Heart left ventricle (tissue), 16 donors: ENCODE measurements at places on chromosomes 11 and 22. TPM values are rescaled to one million over a fixed set of nuclear protein-coding genes. Genes with fewer than 3 reads are reported as not detected.

VWCE gene
- not detected for total RNA-seq

GDPD4 gene
- total RNA-seq: not detected

HEPHL1 gene
- total RNA-seq: not detected

SMC1B gene
- not detected for total RNA-seq

POU2AF2 gene
- not detected for total RNA-seq

MYOD1 gene
- not detected for total RNA-seq

DNA sequence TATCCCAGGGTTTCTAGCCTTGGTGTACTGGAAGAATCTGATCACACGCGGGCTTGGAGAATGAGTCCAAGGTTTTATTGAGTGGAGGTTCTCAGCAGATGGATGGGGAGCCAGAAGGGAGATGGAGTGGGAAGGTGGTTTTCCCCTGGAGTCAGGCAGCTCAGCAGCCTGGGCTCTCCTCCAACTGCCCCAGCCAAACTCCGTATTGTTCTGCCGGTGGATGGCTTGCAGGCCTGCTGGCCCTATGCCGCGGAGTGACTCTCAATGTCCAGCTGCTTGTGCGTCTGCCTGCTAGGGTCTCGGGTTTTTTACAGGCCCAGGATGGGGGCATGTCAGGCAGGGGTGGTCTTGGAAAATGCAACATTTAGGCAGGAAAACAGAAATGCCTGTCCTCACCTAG, 162.4 kb upstream of the LMO1 start:
- no peak for DNase-seq
- H3K27ac ChIP-seq: no peak overlapping the region
- H3K4me1 ChIP-seq: no peaks in the 10 kb centered on the region
- no peak overlapping the region for H3K4me3 ChIP-seq
- H3K27me3 ChIP-seq: no peaks in the 10 kb centered on the region

- no peaks in the 10 kb centered on the region for H3K27me3 ChIP-seq
- H3K36me3 ChIP-seq: peaks cover 24% of the 10 kb centered on the region
Observed at GRCh38 chr11:46427364-46427763, 35.8 kb upstream of the CHRM4 start.

DNA sequence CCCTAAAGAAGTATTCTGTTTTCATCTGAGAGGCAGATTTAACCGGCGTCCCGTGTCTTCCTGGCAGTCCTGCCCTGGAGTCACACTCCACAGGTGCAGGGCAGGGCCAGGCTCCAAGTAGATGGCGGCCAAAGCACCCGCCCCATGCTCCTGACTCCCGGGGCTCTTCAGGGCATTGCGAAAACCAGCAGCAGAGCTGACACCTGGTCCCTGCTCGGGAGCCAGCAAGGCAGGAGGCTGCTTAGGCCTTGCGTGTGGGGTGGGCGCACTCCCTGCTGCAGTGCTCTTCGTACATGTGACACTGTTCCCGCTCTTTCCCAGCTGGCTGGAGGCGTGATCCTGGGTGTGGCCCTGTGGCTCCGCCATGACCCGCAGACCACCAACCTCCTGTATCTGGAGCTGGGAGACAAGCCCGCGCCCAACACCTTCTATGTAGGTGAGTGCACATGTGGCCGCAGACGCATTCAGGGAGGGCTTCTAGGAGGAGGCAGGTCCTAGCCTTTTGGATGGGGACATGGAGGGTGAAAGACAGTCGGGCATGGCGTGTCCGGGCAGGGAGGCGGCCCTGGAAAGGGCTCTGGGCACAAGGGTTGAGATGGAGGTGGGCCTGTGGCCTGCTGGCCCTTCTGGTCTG, 10.3 kb upstream of the TSSC4 start:
- peak overlapping the region; percentile 30 for H3K27ac ChIP-seq
- no peak overlapping the region for H3K4me3 ChIP-seq
- peaks cover 81% of the 10 kb centered on the region for H3K4me1 ChIP-seq
- DNase-seq: no peak
- H3K27me3 ChIP-seq: no peaks in the 10 kb centered on the region
- peaks cover 51% of the 10 kb centered on the region for H3K36me3 ChIP-seq

GRCh38 chr11:34331736-34332135, 26.1 kb downstream of the ABTB2 start:
- no peaks in the 10 kb centered on the region for H3K36me3 ChIP-seq
- no peak overlapping the region for H3K4me3 ChIP-seq
- no peak for DNase-seq

DNA sequence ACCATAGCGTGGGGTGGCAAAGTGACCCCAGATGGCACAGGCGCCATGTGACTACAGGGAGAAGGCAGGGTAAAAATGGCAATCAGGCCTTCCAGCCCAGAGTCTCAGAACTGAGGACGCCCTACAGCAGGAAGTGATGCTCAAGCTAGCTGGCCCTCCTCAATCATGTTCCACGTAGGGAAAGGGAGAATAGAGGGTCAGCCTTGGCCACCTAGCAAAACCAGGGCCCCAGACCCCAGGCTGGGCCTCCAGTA, 978 bp upstream of the ANKRD13D start:
- peak overlapping the region; percentile 89 for H3K27ac ChIP-seq
- DNase-seq: no peak
- H3K27me3 ChIP-seq: no peaks in the 10 kb centered on the region
- peaks cover 57% of the 10 kb centered on the region for H3K36me3 ChIP-seq
- peak overlapping the region; percentile 95 for H3K4me3 ChIP-seq

DNA sequence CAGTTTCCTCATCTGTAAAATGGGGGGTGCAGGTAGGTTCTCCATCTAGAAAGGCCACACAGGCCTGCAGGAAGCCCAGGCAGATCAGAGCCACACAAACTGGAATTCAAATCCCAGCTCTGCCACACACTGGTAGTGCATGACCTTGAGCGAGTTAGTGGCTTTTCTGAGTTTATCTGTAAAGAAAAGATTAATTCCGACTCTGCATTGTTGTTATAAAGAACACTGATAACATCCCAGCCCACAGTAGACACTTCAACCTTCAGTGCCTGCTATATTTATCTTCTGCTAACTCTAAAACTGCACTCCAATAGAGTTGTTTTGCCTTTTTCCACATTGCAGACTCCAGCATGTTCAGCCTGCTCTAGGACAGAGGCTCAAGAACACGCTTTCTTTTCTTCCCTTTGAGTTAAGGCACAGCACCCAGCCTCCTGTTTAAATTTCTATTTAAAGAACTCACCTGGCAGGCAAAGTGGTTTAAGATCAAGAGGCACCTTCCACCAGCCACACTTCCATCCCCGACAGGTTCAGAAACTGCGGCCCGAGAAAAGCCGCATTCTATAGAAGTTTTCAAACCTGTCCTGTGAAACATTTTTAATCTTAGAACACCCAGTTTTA, 133.9 kb downstream of the PLEKHA7 start:
- peak overlapping the region; percentile 17 for H3K4me3 ChIP-seq
- no peaks in the 10 kb centered on the region for H3K27me3 ChIP-seq
- H3K27ac ChIP-seq: peak overlapping the region; percentile 17
- no peak for DNase-seq
- H3K4me1 ChIP-seq: no peaks in the 10 kb centered on the region

GRCh38 chr11:65419772-65420481, 2.7 kb upstream of the NEAT1 start:
- peaks cover 47% of the 10 kb centered on the region for H3K4me1 ChIP-seq
- no peaks in the 10 kb centered on the region for H3K27me3 ChIP-seq
- peak; percentile 97 for DNase-seq
- peak overlapping the region; percentile 38 for H3K4me3 ChIP-seq

GRCh38 chr11:88013508-88014065, 161.7 kb downstream of the RAB38 start:
- H3K36me3 ChIP-seq: no peaks in the 10 kb centered on the region
- no peak overlapping the region for H3K27ac ChIP-seq
- no peaks in the 10 kb centered on the region for H3K27me3 ChIP-seq
- no peaks in the 10 kb centered on the region for H3K4me1 ChIP-seq
- H3K4me3 ChIP-seq: no peak overlapping the region
- no peak for DNase-seq

DNA sequence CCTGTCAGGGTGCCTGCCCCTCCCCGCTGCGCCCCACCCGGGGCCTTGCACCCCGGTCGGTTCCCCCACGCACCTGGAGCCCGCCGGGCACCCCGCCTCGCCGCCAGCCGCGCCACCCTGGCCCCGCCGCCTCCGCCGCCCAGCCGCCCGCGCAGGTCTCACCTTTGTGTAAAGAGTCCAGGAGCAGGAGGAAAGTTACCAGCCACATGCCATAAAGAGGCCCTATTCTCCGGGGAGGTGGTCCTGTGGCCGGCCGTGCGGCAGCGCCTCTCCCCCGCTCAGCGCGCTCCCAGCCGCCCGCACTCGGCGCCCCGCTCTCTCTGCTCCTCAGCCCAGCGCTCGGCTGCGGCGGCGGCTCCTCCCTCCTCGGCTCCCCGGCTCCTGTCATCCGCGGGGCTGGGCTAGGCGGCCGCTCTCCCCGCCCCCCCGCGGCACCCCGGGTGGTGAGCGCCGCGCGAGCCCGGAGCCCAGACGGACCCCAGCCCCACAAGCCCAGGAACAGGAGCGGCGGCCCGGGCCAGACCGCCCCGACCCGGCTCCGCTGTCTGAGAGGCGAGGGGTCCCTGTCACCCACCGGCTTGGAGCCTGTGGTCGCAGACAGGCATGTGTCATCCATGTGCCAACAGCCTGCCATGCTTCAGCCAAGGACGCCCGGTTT, at the start of gene DSCAML1:
Gene DSCAML1, minus strand, starts transcription at position 345 of the 658 bp plus-strand sequence. Its CDS starts 137 bp downstream, at position 208.
- peak within 1 kb of the TSS; percentile 47 for H3K4me3 ChIP-seq
- DNase-seq: no peak
- peaks cover 21% of the 10 kb centered on the region for H3K4me1 ChIP-seq
- H3K27me3 ChIP-seq: peaks cover 21% of the 10 kb centered on the region

DNA sequence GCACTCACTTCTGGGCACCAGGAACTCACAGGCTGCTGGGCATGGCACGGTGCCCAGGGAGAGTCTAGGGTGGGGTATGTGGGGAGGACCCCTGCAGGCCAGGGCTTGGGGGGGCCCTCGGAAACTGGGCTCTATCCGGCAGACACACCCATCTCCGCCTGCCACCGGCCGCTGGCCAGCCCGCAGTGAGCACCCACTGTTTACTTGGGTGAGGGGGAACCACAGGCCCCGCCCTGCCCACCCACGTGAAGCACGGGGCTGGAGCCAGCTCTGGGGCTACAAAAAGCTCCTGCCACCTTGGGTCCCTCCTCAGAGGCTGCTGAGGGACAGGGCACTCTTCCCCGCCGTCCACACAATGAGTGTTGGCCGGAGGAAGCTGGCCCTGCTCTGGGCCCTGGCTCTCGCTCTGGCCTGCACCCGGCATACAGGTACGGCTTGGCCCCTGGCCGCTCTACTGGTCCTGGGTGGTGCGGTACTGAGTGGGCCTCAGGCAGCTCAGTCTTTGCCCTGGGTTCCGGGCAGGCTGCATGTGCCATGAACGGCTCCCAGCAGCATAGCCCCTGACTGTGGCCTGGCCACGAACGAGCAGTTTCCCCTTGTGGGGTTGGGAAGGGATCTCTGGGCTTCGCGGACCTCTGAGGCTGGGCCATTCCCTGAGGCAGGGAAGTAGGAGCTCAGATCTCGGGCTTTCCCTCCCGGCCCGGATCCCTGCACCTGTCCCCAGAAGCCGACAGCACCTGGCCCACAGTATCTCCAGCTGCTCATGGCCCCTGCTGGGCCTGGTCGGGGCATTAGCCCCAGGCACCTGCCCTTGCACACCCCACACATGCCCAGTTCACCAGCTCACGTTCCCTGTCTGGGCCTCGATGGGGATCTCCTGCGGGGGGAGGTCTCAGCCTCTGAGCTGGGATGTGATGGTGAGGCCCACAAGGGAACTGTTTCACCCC, at the start of gene MUC5AC:
Gene MUC5AC, plus strand, starts transcription at position 309 of the 947 bp plus-strand sequence. Its CDS starts 47 bp downstream, at position 356.
- H3K4me3 ChIP-seq: no peak within 1 kb of the TSS
- DNase-seq: no peak
- no peak within 1 kb of the TSS for H3K27ac ChIP-seq
- H3K36me3 ChIP-seq: no peaks in the 10 kb centered on the region
- no peaks in the 10 kb centered on the region for H3K27me3 ChIP-seq
- no peaks in the 10 kb centered on the region for H3K4me1 ChIP-seq

DNA sequence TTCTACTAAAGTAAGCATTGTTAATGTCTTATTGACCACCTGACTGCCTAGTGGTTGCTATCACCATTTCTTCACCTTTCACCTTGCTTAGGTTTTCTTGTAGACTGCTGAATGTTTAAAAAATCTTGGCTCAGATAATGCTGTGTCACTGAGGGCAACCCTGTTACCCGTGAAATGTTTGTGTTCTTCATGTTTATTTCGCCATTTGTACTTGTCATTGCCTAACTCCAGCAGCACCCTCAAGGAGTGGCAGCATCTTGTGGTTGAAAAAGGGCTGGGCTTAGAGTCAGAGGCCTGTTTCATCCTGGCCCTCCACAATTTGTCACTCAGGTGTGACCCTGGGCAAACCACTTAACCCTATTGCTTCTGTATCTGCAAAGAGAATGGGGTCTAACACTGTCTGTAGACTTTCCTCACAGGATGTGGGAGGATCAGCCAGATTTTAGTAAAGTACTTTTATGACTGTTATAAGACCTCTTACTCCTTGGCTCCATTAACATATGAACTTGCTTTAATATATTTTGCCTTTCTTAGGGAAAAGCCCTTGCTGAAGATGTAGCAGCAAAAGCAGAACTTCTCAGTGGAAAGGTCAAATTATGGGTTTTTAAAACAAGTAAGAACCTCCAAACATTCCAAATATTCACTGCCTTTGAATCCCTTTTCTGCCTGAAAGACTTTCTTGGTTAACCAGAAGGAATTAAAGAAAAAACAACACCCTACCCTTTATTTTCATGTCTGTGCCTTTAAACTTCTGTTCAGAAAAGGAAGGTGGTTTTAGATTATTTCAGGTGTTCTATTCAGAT, 154.5 kb upstream of the C11orf87 start:
- DNase-seq: no peak
- no peak overlapping the region for H3K27ac ChIP-seq
- no peaks in the 10 kb centered on the region for H3K36me3 ChIP-seq
- H3K4me3 ChIP-seq: no peak overlapping the region
- H3K4me1 ChIP-seq: no peaks in the 10 kb centered on the region

DNA sequence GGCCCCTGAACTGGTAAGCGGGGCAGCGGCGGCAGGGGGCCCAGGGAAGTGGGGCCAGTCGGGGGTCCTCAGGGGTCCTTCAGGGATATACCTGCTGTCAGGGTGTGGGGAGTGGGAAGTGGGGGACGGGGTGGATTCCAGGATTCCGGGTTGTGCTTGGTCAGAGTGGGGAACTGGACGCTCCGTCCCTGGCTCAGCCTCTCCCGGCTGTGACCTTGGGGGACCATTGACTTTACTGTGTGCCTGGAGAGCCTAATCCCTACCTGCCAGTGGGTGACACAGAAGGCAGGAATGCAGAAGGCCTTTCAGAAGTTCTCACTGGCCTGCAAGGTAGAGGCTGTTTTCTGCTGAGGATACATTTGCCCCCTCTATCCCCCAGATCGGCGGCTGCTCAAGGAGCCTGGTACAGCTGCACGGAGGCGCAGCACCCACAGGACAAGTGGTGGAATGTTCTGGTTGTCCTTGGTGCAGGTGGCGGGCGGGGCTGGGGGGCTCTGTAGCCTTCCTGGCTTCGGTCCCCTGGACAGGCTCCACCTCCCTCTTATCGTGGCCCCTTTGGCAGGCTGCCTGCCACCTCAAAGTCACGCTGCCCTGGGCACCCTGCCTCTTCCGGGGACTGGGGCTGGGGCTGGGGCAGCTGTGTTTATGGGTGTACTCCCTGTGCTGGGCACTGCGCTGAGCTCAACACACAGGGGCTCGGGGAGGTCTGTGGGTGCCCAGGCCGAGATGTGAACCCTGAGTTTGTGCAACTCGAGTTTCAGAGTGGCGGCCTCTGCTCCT, 18.4 kb downstream of the KCNQ1 start:
- H3K4me1 ChIP-seq: peaks cover 83% of the 10 kb centered on the region
- peak; percentile 81 for DNase-seq
- H3K27me3 ChIP-seq: no peaks in the 10 kb centered on the region
- no peaks in the 10 kb centered on the region for H3K36me3 ChIP-seq
